ENCODE measurements at places on chromosomes 4 and X.

DNA sequence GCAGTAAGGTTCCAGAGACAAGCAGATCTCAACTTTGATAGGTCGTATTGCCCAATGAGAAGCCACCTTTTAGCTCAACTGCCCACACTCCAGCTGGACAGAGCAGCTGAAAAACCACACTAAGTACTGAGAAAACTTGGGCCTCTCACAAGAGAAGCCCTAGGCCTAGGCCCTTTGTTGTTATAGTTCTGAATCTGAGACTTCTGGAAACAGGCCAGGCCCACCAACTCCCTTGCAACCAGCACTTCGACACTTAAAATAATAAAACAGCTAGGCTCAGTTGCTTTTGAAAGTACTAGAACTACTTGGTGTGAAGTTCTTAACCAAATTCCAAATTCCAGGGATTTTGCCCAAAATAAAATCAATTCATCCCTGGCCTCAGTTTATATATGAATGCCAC lies 13.5 kb upstream of the RTL5 start:
- DNase-seq: no peak

GRCh38 chr4:125573368-125573767 lies 258.6 kb downstream of the FAT4 start:
- no peak for DNase-seq

GRCh38 chrX:101958139-101958538 lies 26.3 kb upstream of the ZMAT1 start:
- no peak for DNase-seq

GRCh38 chr4:142404191-142404611 lies 441.9 kb downstream of the INPP4B start:
- no peak for DNase-seq

DNA sequence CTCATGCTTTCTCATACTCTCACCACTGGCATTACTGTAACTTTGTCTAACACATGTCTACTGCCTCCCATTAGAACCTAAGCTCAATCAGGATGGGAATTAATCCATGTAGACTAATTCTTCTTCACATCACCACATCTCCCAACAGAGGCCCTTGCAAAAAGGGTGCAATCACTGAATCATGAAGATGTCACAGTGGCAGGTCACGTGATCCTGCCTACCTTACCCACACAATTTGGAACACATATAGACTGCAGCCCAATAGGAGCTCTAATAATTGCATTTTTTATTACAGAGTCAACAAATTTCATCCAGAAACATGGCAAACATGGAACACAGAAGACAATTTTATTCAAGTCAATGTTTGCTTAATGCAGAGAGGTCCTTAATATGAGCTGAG lies 146.6 kb downstream of the NR3C2 start:
- no peak for DNase-seq

DNA sequence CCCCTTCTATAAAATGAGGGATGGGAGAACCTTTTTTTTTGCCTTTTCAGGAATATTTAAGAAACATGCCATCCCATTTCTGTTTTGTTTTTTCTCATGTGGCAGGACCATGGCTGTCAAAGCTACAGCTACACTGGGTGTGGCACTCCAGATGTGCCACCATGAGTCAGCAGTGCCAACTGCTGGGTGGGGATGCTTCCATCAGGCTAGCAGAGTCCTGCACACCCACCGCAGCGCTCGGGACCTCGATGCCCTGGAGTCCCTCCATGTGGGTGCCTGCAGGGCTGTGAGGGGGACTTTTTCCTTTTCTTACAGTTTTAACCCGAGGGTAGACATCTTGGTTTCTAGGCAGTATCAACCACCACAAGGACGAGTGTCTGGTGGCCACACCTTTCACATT lies 352.6 kb downstream of the NR3C2 start:
- no peak for DNase-seq

GRCh38 chr4:95265814-95266740 lies 282.7 kb downstream of the UNC5C start:
- DNase-seq: no peak

- DNase-seq: no peak
Measured at GRCh38 chr4:19961091-19961490, 290.6 kb upstream of the SLIT2 start.

DNA sequence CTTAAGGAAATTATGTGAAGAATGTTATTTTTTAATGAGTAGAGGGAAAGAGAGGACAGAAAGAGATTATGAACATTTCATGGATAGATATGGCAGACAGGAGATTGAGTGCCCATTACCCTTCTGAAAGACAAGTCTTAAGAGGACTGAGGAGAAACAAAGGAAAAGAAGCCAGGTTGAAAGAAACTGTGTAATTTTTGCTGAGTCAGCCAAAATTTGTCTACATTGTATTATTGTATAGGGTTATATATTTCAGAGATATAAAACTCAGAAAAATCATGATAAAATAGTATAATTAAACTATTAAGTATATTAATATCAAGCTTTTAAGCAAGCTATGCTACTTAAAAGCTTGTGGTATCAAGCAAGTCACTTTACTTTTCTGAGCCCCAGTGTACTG lies 4.9 kb downstream of the TMPRSS11B start:
- DNase-seq: no peak

GRCh38 chrX:12890467-12890866 lies 16.0 kb upstream of the TLR8 start:
- DNase-seq: no peak

DNA sequence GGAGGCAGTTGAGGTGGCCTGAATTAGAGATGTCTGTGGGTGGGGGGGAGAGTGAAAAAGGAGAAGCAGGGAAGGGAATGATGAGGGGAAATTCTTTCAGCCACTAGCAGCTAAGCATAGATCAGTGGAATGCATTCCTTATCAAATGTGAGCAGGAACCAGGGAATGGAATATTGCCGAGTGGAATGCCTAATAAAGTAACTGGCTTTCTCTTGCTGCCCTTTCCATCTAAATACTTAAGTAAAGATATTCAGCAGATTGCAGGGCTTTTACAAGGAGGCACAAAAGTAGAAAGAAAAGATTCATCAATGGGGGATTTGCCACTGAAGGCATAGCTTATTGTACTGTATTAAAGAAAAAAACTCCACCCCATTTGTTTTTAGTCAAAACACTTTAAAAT lies 263.0 kb upstream of the RPS6KA3 start:
- no peak for DNase-seq

- DNase-seq: no peak
Measured at GRCh38 chrX:11239230-11239629, 54.0 kb upstream of the AMELX start.

- DNase-seq: no peak
Measured at GRCh38 chr4:41683326-41683725, 65.2 kb downstream of the PHOX2B start.

DNA sequence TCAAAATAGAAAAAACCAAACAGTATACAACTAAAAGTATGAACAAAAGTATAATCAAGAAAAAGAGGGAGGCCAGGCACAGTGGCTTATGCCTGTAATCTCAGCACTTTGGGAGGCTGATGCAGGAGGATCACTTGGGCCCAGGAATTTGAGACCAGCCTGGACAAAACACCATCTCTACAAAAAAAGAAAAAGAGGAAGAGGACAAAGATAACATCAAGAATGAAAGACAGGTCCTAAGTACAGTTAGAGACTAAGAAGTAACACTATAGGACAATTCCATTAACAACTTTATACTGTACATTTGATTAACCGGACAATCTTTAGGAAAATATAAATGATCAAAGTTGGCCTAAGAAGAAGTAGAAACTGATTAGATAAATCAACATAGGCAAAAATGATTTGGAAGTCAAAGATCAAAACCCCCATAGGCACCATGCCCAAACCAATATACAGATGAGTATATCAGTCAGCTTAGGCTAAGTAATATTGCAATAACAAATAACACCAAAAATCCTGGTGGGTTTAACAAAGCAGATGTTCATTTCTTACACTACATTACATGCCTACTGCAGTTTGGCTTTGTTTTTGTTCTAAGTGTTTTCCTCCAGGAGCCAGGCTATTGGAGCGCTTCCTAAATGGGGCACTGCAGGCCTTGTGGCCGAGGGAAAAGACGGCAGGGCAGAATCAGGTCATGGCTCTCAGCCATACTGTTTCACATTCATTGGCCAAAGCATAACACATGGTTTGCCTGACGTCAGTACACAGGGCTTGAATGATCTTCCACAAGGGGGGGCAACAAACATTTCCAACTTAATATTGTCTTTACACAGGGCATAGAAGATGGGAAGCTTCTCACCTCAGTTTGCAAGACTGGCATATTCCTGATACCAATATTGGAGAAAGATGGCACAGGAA lies 42.2 kb upstream of the HGFAC start:
- DNase-seq: no peak

DNA sequence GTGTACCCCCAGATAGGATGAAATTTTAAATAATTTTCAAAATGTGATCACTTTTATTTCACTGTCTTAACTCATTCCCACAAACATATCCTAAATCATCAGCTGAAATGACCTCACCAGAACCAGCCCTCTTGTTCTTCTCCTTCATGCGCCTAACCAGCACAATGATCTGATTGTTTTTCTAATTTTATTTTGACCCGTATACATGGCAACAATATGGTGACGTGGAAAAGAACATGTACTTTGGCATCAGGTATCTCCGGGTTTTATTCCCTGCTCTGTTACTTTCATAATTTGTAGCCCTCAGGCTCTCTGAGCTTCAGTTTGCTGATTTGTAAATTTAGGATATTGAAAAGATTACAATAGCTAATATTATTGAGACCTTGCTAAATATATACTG lies 562.4 kb upstream of the ZFP42 start:
- no peak for DNase-seq

- DNase-seq: no peak
Measured at GRCh38 chr4:40843696-40844095, 93.9 kb downstream of the NSUN7 start.

GRCh38 chrX:111597967-111598366 lies 83.0 kb upstream of the ALG13 start:
- no peak for DNase-seq

DNA sequence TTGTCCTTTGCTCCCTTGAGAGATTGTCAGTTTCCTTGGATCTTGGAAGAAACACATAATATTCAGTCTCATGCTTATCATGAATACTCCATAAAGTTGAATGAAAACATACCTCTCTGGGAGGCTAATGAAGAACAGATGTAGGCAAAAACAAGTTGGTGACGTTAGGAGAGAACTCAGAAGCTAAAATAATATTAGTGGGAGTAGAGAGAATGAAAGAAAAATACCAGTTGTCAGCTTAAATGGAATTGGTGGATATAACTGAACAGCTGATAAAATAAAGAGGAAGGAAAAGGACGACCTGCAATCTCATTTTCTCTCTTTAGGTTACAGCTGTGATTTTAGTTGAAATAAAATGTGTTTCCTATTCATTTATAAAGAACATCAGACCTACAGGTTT lies 124.8 kb downstream of the SNCA start:
- no peak for DNase-seq

DNA sequence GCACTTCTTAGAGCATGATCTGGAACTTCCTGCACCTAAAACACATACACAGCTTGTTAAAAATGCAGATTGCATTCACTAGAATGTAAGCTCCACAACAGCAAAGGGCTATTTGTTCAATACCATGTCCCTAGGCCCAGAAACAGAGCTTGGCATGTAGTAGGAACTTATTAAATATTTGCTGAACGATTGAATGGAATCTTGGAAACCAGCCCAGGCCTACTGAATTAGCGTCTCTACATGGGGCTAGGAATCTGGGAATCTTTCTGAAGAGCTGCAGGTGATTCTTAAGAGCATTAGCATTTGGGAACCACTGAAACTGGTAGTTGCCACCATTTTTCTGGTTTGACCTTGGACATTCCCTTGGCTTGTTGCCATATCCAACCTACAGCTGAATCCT lies 234.1 kb downstream of the STIM2 start:
- no peak for DNase-seq

GRCh38 chrX:49309401-49309981 lies 6.0 kb downstream of the GAGE10 start:
- DNase-seq: no peak

GRCh38 chrX:14497184-14497666 lies 32.1 kb upstream of the GLRA2 start:
- DNase-seq: no peak

GRCh38 chr4:186770481-186771175 lies 47.0 kb upstream of the FAT1 start:
- DNase-seq: no peak

GRCh38 chr4:6937754-6938153 lies 28.1 kb downstream of the TBC1D14 start:
- no peak for DNase-seq

DNA sequence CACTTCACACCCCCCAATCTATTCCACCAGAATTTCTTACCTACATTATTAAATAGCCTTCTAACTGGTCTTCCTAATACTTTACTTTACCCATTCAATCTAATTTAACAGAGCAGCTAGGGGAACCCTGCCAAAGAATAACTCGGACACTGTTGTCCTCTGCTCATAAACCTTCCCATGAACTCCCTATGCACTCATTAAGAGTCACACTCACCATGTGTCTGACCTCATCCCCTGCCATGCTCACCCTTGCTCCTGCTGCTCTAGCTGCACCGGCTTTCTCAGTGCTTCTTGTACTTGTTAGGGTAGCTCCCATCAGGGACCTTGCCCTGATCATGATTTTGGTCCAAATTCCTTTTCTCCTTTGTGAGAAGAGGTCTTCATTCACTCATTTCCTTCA lies 54.6 kb upstream of the GUCY1A1 start:
- no peak for DNase-seq

DNA sequence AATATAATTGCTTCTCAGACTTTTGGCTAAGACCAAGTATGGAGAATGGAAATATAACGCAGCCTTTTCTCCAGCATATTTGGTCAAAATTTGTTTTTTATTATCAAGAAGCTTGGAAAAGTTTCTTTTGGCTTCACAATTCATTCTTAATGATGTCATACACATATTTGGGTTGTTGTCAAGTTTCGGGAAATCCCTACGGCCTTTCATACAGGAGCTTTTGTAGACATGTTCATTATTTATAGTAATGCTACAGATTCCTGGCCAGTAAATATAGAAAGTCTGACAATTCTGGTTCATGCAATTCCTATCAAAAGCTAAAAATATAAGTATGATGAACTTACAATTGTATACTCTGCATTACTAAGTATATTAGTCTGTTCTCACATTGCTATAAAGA lies 112.9 kb downstream of the IRF2 start:
- no peak for DNase-seq

- DNase-seq: no peak
Measured at GRCh38 chr4:130306566-130306965, 1210.6 kb downstream of the C4orf33 start.

GRCh38 chr4:94305466-94306225 lies 37.0 kb downstream of the HPGDS start:
- no peak for DNase-seq

GRCh38 chr4:155468282-155468681 lies 91.5 kb upstream of the MAP9 start:
- no peak for DNase-seq
